ENCODE measurements at places on chromosomes 6 and 20. TPM values are rescaled to one million over a fixed set of nuclear protein-coding genes. Genes with fewer than 3 reads are reported as not detected.

C6orf15 gene
- total RNA-seq: not detected

PACRG gene
- not detected for total RNA-seq

TM9SF4 gene
- total RNA-seq: 138 TPM

BPIFB4 gene
- not detected for total RNA-seq

PPP1R3G gene
- 0.14 TPM for total RNA-seq

ENPP3 gene
- total RNA-seq: not detected

PACSIN1 gene
- total RNA-seq: 3.4 TPM

NHLRC1 gene
- 1.6 TPM for total RNA-seq

ANKRD66 gene
- total RNA-seq: not detected

MYH7B gene
- total RNA-seq: 1.9 TPM

GRCh38 chr6:28480253-28480932 is 35.2 kb downstream of the GPX6 start:
- no peak for DNase-seq

DNA sequence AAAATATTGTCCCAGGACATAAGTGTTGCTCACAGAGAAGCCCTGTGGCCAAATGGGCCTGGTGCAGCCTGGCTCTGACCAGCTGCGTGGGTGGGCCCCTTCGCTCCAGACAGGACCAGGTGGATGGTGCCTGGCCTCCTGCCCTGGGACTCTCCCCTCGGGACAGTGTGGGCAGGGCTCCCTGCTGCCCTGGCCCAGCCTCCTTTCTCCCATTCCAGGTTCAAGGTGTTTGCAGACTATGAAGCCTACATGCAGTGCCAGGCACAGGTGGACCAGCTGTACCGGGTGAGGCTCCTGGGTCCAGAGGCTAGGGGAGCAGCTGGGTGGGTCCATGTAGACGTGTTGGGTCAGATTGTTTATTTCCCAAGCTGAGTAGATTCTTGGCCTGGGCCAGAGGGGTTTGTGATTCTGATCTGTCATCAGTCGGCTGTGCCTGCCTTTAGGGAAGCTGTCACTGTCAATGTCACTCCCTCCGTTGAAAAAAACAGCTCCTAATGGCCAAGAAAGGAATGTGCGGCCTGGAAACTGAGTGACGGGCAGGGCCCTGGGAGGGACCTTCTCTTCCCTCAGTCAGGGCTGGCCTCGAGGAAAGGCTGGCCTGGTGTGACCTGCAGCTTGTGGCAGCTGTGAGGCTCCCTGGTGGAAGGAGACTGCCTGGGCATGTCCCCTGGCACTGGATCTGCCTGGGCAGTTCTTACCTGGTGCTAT is 47.7 kb downstream of the PYGB start:
- no peak for DNase-seq

DNA sequence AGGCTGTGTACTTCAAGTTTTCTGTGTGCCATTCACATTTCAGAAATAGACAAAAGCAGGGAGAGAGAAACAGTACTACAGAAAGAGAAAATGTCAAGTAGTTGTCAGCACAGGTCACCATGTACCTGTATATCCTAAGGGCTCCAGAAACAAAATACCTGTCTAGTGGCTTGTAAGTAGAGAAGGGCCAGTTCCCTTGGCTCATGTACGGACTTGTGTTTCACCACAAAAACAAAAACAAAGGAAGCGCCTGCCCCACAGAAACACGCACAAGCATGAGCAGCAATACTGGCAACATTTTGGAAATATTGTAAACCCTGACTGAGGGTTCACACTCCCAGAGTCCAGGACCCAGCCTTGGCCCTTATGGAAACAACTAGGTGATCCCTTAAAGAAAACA is 44.3 kb downstream of the CNKSR3 start:
- DNase-seq: no peak

- DNase-seq: peak; percentile 56
Observed at GRCh38 chr6:56851541-56852259, 103.2 kb upstream of the BEND6 start.

- DNase-seq: no peak
Observed at GRCh38 chr6:103193413-103193812, 1666.3 kb downstream of the HACE1 start.

DNA sequence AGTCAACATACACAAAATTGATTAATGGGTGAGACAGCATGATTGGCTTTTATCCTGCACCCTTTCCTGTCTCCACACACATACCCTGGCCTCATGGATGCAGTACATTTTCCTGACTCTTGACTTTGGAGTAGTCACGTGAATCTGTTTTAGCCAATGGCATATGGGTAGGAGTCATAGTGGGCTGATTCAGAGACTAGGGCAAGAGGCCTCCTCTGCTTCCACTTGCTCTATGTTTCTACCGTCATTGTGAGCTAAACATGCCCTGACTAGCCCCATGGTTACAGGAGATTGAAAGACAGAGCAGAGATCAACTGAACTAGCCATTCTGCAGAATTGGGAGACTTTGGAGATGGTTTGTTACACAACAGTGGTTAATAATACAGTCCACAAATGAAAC is 850.0 kb downstream of the DHX35 start:
- no peak for DNase-seq

DNA sequence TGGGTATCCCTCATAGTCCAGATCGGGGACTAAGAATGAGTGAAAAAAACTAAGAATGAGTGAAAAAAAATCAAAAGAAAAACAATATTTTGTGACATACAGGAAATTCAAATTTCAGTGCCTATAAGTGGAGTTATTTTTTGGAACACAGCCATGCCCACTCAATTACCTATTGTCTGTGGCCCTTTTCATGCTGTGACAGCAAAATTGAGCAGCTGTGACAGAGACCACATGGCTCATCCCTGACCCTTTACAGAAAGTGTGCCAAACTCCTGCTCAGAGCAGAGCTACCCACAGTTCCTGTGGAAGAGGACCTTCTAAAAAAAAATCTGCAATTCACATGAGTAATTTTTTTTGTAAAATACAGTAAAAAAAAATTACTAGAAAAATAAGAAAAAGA is 1.4 kb downstream of the NCR2 start:
- no peak for DNase-seq

DNA sequence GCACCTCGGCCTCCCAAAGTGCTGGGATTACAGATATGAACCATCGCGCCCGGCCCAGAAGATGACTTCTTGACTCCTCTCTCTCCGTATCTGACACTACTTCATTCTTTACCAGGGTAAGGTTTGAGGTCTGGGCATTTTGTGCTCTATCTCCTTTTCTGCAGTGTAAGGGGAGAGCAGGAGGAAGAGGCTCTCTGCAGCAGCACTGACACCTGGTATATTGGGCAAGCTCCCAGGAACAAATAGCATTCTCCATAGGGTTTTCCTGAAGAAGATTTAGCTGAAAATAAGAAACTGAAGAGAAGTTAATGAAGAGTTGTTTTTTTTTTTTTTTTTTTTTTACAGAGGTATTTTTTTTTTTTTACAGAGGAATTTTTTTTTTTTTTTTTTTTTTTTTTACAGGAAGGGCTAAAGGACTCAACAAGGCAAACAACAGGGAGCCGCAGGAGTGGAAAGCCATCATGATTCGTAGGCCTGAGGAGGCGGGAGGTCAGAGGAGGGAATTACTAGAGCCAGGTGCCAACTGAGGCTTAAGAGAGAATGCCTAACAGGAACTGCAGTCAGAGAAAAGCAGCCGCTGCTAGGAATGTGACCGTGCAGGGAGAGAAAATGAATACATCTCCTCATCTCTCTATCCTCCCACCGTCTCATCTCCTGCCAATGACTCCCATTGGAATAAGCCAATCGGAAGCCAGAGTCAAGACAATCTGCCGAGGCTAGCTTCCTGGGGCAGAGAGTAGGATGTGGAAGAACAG is 34.7 kb upstream of the ADGRF4 start:
- peak; percentile 29 for DNase-seq

- no peak for DNase-seq
Observed at GRCh38 chr20:10447028-10447427, 11.9 kb downstream of the SLX4IP start.

GRCh38 chr6:7541175-7542064 is at the start of gene DSP:
TSS of gene DSP (plus strand) at chr6:7541671. CDS start at chr6:7541916, 245 bp downstream.
- peak; percentile 90 for DNase-seq

DNA sequence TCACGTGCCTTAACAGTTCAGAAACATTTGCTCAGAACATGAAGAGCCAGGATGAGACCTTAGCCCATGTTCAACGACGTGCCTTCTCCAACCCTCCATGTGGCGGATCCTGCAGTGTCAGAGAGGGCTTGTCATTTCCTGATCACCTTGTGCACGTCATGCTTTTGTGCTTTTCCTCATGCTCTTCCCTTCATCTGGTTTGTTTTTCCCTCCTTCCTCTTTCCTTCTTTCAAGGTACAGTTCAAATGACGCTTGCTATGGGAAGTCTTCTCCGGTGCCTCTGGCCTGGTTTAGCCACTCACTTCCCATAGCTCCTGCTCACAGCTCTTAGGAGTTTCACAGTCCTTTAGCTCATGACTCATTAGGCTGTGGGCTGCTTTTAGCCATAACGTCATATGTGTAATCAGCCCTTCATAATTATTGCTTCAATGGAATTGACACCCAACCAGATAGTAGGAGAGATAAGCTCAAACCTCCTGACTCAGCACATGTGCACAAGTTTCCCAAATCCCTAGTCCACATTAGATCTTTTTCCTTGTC is 102.7 kb upstream of the CNKSR3 start:
- no peak for DNase-seq

DNA sequence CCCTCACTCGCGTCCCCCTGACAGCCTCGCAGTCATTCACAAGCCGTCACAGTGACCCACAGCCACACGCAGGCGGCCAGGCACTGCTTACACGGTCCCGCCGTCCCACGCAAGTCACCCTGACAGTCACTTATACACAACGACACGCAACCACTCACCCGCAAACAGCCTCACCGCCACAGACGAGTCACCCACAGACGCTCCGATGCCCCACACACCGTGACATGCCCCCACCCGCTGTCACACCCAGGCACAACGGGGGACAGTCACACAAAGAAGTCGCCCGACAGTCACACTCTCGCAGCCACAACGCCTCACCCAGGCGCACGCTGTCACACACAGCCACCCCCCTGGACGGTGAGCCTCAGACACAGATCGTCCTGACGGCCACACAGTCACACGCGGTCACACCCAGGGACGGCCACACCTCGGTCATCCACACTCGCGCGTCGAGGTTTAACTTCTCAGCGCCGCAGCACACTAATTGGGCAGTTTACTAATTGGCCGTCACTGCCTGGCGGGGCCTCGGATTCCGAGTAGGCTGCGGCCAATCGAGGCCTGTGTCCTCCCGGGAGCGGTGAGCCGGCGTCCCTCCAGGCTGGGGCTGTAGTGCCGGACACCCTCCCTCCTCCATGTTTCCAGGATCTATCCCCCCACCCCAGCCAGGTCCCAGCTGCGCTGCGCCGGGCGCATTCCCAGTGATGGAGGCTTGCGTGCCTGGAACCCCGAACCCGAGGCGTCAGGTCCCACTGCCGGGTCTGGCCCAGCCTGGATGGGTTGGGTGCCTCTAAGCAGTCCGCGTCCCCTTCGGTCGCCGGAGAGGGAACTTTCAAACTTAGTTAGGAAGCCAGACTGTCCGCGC is 790 bp downstream of the TOX2 start:
- DNase-seq: peak; percentile 47

GRCh38 chr20:63682384-63683139 is 13.9 kb upstream of the TNFRSF6B start:
- DNase-seq: no peak

GRCh38 chr6:16621002-16621401 is 140.3 kb downstream of the ATXN1 start:
- no peak for DNase-seq

- no peak for DNase-seq
Observed at GRCh38 chr6:41818271-41819054, 31.0 kb downstream of the TOMM6 start.

- no peak for DNase-seq
Observed at GRCh38 chr6:145241039-145241438, 494.3 kb downstream of the EPM2A start.

Data from Caco-2 (cell line).